NAMALWA (cell line): ENCODE measurements at places on chromosomes 2 and 18.

DNA sequence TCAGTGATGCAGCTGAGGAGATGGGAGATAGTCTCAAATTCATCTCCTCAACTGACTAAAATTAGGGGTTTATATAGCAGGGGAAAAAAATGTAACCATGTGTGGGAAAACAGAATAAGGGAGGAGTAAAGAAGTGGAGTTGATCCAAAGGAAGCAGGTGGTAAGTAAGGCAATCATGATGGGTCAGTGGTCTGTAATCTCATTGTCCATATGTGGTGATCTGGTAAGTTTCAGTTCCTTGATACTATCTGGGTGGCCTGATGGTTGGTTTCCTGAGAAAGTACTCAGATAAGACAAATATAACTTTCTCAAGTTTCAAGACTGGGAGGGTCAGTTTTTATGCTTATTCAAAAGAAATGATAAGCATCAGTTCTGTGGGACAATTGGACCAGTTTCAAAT is 312.3 kb upstream of the KCNJ3 start:
- peak; percentile 6 for DNase-seq

- DNase-seq, result no peak
Measured at GRCh38 chr2:69767034-69767433, 25.1 kb downstream of the ANXA4 start.

DNA sequence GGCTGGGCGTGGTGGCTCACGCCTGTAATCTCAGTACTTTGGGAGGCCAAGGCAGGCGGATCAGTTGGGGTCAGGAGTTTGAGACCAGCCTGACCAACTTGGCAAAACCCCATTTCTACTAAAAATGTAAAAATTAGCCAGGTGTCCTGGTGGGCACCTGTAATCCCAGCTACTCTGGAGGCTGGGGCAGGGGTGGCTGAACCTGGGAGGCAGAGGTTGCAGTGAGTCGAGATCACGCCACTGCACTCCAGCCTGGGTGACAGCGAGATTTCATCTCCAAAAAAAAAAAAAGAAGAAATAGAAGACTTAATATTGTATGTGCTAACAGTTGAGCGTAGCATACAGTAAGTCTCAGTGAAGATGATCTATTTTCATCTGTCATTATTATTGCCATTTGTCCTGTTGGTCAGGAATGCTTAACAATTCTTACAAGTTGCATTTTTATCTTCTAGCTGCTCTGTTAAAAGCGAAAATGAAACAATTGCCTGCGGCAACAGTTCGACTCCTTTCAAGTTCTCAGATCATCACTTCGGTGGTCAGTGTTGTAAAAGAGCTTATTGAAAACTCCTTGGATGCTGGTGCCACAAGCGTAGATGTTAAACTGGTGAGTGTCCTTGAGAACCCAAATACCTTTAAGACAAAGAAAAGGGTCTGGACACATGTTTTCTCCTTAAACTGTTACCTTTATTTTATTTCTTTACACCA is 7.2 kb downstream of the PMS1 start:
- no peak for DNase-seq

- peak; percentile 69 for DNase-seq
Measured at GRCh38 chr2:239399921-239400595, 762 bp downstream of the HDAC4 start.

DNA sequence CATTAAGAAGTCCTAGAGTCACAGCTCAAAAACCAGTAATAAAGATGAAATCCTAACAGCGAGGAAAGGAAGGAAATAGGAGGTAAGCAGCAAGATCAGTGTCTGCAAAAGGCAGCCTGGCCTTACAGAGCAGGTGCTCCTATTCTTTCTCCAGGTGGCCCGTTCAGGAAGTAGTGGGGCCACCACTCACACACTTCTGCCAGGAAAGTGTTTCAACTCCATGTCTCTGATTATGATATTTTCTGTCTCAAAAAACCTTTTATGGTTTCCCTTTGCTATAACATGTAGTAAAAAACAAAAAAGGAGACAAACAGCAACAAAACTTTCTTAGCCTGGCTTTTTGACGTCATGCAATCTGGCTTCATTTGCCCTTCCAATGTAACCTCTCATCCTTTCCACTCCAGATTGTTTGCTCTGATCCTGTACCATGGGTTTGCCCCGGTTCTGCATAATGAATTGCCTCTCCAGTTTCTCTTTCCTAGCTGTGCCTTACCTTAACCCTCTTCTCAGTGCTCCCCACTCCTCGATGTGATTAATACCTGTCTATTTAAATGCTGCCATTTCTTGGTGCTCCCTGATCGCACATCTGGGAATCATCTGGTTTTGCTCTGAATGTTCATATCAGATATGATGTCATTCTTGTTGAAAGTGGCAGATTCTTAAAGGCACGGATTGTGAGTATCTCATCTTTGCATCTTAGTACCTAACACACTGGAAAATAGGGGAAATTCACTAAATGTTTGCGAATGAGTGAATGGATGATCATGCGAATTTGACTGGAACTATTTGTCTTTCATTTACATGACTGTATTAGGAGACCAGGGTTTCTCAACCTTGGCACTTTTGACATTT is 50.6 kb upstream of the PTPRM start:
- DNase-seq, result no peak

GRCh38 chr2:40400336-40400953 is 51.4 kb downstream of the SLC8A1 start:
- no peak for DNase-seq

DNA sequence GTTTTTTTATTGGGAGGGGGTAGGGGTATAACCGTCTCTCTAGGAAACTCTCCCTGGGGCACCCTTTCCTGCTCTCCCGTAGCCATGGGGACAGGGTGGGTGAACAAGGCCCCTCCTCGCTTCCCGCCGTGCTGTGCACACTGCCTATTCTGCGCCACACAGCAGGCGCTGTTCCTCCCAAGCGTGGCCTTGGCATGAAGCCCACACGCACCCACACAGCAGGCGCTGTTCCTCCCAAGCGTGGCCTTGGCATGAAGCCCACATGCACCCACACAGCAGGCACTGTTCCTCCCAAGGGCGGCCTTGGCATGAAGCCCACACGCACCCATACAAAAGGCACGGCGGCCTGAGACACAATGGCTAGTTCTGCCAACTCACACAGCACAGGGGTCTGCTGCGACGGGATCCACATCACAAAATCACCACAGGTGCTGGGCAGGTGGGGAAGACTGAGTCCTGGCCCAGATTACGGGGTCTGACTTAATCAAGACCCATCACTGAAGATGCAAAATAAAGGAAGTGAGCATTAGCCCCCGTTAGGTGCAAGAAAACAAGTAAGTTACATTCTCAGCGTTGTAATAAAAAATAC is 46.6 kb upstream of the TPO start:
- DNase-seq, result no peak

DNA sequence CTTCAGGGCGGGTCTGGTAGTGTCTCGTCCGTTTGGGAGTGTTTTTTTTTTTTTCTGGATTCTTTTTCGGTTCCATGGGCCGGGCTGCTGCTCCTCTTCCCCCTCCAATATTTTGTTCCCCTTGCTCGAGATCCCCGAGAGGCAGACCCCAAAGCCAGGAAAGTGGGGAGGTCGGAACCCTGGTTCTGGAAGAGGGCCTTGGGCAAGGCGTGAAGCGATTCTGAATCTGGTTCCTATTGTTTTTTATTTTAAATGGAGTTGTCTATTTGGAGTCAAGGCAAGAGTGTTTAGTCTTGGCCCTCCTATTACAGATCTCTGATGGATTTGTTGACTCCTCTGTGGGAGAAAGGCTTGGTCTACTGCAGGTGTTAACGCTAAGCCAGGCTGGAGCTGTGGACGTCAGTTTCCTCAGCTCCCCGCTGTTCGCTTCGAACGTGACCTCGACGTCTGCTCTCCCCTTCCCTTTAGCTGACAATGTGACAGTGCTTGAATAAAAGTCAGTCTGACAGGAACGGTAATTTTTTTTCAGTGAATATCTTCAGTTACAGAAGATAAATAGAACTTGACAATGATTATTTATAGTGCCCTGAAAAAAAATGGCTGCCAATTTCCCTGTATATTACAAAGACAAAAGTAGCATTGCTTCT is 683 bp upstream of the DNAJC27 start:
- peak; percentile 78 for DNase-seq

GRCh38 chr2:25462021-25462420 is 120.3 kb upstream of the DNMT3A start:
- DNase-seq, result no peak

GRCh38 chr2:133417415-133417814 is 150.8 kb downstream of the NCKAP5 start:
- DNase-seq, result no peak
